ENCODE measurements at places on chromosomes 3 and 15.

DNA sequence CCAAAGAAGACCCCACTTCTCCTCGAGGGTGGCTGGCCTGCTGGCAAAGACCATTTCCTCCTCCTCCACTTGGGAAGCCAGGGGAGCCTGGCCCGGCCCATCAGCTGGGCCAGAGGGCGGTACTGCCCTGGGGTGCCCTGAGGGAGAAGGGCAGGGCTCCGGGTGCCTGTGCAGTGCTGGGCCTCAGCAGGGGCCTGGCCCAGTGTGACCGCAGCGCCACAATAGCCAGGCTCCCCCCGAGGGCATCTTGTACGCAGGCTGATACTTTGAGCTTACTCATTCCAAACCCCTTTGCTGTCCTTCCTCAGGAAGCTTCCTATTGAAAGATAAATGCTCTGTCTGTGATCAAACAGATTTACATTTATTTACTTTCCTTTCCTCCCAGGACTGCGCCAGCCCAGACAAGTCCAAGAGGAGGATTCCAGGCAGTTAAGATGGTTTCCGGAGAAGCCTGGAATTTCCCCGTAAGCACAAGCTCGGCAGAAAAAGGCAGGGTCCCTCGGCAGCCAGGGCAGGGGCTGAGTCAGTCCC, 240.1 kb downstream of the XXYLT1 start:
- DNase-seq: no peak

DNA sequence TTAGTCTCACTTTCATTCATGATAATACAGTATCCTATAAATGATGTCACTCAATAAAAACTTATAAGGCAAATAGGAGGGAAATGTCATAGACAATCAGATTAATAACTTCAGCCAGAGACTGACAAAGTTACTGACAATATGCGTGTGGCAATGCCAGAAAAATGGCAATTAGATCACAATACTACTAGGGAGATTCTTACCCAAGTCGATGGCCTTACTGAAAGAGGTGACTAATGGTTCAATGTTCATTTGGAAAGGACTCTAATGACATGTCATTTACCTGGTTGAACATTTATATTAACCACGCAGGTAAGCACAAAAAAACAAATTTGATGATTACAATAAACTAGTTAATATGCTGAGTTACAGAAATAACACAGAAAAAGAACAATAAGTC, 45.9 kb upstream of the WDR5B start:
- no peak for DNase-seq

GRCh38 chr3:15440891-15441290, 13.5 kb downstream of the EAF1 start:
- DNase-seq: no peak

- no peak for DNase-seq
These were observed 79.5 kb downstream of the CD200R1L start for GRCh38 chr3:112767177-112767576.

DNA sequence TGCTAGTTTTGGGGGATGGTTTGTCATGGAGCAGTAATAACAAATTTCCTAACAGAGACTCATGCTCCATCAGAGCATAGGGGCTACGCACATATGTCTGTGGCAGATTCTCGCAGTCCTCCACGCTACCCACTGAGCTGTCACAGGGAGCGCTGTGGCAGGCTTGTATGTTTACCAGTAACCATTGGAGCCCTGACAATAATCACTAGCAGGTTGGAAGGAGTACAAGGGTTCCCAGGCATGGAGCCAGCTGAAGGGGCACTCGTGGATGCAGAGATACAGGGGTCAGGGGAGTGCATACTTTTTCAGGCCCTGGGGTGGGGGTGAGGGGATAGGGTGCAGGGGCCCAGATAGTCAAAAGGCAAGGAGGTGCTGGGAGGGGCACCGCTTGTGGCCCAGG, 7.9 kb upstream of the GP9 start:
- DNase-seq: no peak

DNA sequence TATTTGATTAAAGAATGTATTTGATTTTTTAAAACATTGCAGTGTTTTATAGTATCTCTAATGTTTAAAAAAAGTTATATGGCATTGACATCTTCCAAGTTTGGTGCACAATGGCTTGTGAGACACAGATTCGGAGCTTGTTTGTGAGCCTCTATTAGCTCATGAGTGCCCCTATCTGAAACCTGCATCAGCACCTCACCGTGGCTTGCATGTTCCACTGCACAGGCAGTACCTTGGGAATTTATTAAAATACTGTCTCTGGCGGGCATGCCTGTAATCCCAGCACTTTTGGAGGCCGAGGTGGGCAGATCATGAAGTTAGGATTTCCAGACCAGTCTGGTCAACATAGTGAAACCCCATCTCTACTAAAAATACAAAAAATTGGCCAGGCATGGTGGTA, 6.8 kb upstream of the RTP2 start:
- no peak for DNase-seq

- peak; percentile 28 for DNase-seq
These were observed 45.7 kb downstream of the WDR76 start for GRCh38 chr15:43872416-43873020.

DNA sequence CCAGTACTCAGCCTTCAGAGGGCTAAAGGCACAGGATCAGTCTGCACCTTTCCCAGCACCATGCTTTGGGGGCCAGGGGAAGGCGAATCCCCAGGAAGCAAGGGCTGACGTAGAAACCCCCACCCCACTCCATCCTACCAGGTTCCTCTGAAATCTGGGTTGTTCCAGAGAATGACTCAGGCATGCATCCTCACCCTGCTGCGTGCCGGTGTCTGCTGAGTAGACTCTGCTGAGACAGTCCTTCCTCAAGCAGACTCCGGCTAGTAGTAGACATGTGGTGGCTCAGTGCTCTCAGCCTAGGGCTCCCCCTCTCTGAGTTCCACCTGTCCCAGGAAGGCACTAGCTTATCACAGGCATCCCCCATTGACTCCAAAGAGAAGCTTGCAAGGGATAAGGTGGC, 9.0 kb downstream of the TMEM43 start:
- DNase-seq: no peak

DNA sequence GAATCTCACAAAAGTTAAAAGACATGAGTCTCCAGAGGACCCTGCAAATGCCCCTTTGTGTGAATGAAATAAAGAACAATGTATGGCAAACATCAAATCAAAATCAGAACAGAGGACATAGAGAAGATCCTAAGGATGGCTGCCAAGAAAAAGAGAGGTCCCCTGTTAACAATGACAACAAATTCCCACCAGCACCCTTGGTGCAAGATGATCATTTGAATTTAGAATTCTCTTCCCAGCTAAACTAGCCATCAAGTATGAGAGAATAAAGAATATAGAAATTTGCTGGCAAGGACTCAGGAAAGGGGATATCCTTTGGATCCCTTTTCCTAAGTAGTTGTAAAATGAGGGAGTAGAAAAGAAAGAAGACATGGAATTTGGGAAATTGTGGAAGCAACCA, 8.2 kb downstream of the GP5 start:
- DNase-seq: no peak

- no peak for DNase-seq
These were observed 81.7 kb upstream of the NUDT16 start for GRCh38 chr3:131299836-131300235.

GRCh38 chr3:94064243-94064860, 1.5 kb downstream of the NSUN3 start:
- DNase-seq: no peak

GRCh38 chr3:72727172-72727571, 121.1 kb downstream of the SHQ1 start:
- no peak for DNase-seq

- no peak for DNase-seq
These were observed 96.5 kb downstream of the LIPC start for GRCh38 chr15:58528188-58528870.

DNA sequence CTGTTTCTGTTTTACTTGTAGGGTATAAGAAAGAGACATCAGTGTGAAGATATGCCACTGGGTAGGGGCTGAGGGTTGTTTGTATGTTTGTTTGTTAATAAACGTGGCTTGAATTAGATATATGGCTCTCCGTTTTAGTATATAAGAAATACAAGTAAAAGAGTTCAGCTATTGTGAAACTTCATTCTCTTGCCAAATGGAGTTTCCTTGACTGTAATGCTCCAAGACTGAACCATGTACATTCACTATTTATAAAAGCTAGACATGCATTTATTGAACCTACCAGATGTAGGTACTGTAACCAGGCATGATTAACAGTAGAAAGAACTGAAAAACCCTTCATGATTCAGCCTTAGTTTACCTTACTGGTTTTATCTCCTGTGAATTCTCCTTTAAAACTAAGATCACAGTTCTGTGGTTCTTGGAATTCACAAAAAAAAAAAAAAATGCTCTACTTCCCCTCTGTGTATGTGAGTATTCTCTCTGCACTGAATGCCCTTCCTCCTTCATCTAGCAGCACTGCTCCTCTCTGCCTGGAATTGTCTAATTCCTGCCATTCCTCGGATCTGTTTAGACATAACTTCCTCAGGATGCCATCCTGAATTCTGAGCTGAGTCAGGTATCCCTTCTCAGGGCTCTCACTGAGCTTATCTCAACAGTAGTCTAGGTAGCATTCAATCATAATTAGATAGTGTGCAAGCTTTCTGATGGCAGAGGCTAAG, 504.4 kb downstream of the FHIT start:
- no peak for DNase-seq
